ENCODE measurements at places on chromosomes 2 and 18. TPM values are rescaled to one million over a fixed set of nuclear protein-coding genes. Genes with fewer than 3 reads are reported as not detected.

DNA sequence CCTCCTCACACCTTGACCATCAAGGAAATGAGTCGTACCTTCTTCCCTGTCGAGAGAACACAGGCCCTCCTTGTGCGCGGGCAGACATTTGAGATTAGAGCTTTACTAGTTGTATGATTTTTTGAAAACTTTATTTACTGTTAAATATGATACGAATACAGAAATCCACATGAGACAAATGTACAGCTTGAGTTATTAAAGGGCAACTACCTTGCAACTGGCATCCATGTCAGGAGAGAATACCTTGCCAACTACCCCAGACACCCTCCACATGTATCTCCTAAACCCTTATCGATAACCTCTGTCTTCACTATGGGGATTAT, 28.3 kb downstream of the KLHL23 start:
- no peak for DNase-seq

DNA sequence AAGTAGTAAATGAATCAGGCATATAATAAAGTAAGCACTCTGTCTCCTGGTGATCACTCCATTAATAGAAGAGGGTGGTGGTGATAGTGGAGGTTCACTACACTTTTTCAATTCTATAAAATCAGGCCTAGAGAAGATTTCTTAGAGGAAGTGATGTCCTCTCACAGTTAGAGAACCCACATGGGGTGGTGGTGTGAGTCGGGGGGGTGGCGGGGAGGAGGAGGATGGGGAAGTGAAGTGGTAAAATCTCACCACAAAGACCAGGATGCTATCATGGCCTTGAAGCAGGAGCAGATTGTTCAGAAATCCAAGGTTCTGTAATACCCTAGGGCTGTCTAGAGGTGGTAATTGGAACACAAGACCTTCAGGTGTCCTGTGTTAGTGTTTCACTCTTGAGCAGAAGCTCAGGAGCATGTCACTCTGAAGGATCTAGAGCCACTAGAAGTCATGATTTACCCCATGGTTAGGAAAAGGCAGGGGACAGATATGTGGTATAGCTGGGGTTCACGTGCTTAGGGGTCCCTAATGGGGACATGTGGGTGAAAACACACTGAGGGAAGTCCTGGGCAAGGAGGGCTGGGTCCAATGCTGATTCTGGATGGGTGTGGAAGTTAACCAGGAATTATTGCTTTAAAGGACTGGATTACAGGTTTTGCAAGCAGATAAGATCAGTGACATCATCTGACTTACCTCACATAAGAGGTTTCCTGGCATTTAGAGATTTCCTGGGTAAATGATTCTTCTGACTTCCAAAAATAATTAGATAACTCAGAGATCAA, 31.0 kb downstream of the RNF125 start:
- DNase-seq, result peak; percentile 34

- no peak for DNase-seq
Observed at GRCh38 chr2:48270209-48270608, 259.7 kb upstream of the STON1 start.

DNA sequence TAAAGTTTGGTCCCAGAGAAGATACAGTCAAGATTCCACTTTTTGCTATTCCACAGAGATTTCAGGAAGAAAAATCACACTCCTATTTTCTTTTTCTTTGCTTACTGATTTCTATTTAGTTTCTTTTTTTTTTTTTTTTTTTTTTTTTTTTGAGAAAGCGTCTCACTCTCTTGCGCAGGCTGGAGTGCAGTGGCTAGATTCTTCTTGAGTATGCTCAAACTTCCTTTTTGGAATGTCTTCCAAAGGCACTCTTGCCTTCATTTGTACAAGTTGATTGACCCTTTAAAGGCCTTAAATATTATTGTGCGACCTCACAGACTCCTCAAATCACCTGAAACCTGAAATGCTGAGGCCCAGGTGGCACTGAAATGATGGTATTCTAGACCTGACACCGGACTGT, 9.6 kb downstream of the SCN1A start:
- DNase-seq, result no peak

GRCh38 chr2:176960061-176960460, 252.5 kb upstream of the HNRNPA3 start:
- no peak for DNase-seq

- no peak for DNase-seq
Observed at GRCh38 chr2:59761966-59762365, 791.5 kb downstream of the BCL11A start.

- DNase-seq, result no peak
Observed at GRCh38 chr2:226362980-226363379, 436.6 kb downstream of the IRS1 start.

- no peak for DNase-seq
Observed at GRCh38 chr2:33836628-33837027, 237.5 kb upstream of the FAM98A start.

- DNase-seq, result no peak
Observed at GRCh38 chr2:58186501-58186900, 54.6 kb downstream of the FANCL start.

- DNase-seq, result no peak
Observed at GRCh38 chr2:219116776-219117646, 43.6 kb downstream of the NHEJ1 start.

GRCh38 chr2:226115102-226115831, 684.4 kb downstream of the IRS1 start:
- no peak for DNase-seq

GRCh38 chr2:133780099-133780996, 212.1 kb upstream of the NCKAP5 start:
- peak; percentile 71 for DNase-seq

GRCh38 chr2:54261537-54261936, 5.5 kb upstream of the TSPYL6 start:
- no peak for DNase-seq

DNA sequence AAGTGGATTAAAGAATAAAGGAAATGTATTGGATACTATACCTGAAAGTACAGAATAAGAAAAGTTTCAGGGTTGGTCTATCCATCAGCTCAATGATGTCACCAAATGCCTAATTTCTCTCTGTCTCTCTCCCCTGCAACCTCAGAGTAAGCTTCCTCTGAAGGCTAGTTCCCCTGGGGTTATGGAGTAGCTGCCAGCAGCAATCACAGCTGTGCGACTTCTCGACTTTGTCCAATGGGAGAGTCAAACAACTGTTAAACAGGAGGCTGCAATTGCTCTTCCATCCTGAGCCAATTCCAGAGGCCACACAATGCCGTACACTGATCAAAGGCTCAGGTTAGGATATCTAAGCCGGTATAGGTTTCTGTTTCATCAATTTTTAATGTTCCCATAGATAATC, 95.3 kb upstream of the FANCL start:
- DNase-seq, result no peak

DNA sequence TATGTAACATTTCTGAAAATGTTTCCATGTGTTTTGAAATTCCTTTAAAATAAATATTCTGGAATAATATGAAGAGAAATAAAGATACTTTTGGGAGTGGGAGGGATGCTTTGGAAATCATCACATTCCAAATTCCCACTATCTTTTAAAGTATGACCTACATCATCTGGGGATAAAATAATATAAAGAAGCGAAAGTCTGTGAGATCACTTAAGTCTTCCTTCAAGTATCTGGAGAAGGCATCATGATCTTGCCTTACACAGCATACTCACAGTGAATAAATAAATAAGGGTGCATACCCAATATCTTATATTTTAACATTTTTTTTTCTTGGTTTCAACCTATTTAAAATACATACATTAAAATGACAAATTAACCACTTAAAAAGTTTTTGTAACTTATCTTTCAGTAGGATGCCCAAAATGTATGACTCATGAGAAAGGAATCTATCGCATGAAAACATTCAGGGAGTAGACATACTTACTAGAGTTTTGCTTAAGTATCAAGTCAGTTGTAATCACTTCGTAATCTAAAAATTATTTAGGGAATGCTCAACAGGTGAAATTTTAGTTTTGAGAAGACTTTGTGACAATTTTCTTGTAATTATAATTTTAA, 248.3 kb upstream of the COL3A1 start:
- no peak for DNase-seq

GRCh38 chr18:9694952-9695495, 13.1 kb upstream of the RAB31 start:
- no peak for DNase-seq

DNA sequence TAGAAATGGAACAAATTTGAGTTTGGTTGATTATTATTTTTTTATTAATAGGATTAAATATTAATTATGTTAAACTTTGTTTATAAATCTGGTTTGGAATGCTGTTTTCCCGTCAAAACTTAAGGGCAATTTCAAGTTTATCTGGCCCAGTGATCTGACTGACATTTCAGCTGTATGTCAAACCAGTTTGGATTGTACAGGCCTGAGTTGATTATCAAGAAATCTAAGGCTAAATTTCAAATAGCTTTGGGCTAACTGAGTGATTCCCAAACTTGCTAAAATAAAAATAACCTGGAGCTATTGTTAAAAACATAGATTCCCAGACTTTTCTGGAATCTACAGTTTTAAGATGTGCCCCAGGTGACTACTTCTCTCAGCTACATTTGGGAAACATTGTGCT, 65.9 kb upstream of the SPOPL start:
- no peak for DNase-seq

- no peak for DNase-seq
Observed at GRCh38 chr2:150944315-150944714, 317.3 kb downstream of the RBM43 start.

- DNase-seq, result no peak
Observed at GRCh38 chr2:25528173-25528572, 145.2 kb downstream of the DTNB start.

DNA sequence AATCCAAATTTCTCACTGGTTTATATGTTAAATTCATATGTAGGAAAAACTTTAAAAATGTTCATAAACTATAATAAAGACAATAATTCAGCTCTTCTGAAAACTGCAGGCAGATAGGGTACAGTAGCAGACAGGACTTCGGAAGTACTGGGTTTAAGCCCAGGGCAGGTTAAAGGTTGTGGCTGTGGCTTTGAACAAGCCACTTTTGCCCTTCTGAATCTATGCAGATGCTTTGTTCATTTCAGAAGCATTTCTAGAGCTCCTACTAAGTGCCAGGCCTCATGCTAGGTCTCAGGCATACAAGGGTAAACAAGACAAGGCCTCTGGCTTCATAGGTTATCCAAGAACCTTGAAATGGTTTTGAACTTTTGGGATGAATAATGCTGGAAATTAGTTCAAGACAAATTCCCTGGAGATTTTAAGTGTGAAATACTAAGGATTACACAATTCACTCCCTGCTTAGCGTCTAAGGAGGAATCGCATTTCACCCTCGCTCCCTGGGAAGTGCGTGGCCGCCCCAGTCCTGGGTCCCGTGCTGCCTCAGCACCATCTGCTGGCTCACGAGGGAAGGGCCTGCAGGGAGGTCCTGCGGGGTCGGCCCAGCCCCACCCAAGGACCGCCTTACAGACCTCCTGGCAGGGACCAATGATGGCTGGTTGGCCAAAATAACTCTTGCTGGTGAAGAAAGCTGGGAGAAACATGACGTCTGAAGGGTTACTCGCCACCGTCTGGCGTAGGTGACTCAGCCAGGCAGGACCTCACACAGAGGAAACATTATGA, 67.7 kb upstream of the L3MBTL4 start:
- DNase-seq, result peak; percentile 66

GRCh38 chr2:12970861-12971260, 254.1 kb downstream of the TRIB2 start:
- no peak for DNase-seq

DNA sequence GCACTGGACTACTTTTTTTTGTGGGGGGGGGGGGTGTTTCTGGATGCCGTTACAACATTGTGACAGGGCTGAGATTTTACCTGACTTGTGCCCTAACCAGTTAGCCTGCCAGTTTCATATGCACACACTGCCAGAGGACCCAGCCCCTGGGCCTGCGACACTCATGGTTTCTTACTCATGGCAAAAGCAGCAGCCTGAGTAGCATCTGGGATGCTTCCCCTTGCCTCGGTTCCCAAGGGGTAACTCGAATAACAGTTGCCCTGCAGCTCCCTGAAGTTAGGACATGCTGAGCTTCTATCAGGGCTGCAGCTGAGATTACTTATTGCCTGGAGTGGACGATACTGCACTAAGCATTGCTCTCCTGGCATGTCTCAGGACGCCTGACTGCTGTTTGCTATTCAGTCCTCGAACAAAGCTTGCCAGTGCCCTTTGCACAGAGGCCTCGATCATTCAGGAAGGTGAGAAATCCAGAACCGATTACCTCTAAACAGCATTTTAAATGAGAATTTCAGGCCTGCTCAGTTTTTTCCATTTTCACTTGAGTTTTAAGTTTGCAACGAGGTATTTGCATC, 47.9 kb downstream of the TRPM8 start:
- no peak for DNase-seq

- no peak for DNase-seq
Observed at GRCh38 chr18:10946058-10946457, 203.3 kb downstream of the PIEZO2 start.

DNA sequence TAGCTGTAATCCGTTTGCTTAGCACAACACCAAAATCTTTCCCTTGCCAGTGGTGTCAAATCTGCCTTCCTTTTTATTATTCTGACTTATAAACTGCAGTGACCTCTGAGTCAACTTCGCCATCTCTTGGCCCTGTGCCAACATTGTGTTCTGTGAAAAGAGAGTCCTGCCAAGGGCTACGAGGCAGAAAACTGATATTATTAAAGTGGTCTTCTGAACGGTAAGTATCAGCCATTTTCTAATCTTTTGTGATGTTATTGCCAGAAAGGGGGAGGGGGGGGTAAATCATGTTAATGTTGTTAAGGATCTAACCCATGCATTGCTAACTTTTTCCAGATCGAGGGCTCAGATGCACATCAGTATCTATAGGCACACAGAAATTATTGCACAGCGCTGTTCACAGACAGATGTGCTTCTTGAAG, 121.5 kb upstream of the LTBP1 start:
- peak; percentile 31 for DNase-seq

GRCh38 chr18:55509631-55510324, 78.2 kb downstream of the TCF4 start:
- no peak for DNase-seq

GRCh38 chr18:57353940-57354461, 1.6 kb downstream of the ST8SIA3 start:
- DNase-seq, result no peak

- no peak for DNase-seq
Observed at GRCh38 chr2:1826226-1826905, 82.1 kb upstream of the PXDN start.

DNA sequence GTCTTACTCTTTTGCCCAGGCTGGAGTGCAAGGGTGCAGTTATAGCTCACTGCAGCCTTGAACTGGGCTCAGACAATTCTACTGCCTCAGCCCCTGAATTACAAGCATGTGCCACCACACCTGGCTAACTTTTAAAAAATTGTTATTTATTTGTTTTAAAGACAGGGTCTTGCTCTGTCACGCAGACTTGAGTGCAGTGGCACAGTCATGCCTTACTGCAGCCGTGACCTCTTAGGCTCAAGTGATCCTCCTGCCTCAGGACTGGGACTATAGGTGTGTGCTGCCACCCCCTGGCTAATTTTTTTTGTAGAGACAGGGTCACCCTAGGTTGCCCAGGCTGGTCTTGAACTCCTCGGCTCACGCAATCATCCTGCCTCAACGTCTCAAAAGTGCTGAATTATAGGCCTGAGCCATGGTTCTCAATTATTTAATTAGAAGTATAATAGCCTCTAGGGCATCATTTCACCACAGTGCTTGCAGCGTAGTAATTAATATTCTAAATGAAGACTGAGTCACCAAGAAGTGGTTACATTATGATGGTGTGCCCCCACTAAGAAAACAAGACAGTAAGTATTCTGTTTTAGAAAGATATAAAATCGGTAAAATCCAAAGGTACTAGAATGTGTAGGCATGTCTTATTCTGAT, 69.6 kb downstream of the EML4 start:
- DNase-seq, result peak; percentile 24

BCL2 gene
- 21.7 TPM for total RNA-seq

COL4A4 gene
- 0.08 TPM for total RNA-seq

CPLX4 gene
- total RNA-seq, result not detected

HOXD13 gene
- not detected for total RNA-seq

PLCL1 gene
- 2.1 TPM for total RNA-seq

PPIG gene
- total RNA-seq, result 23.5 TPM

REG3G gene
- total RNA-seq, result not detected

KIF1A gene
- total RNA-seq, result 4.3 TPM

COLEC12 gene
- 14.5 TPM for total RNA-seq
